ENCODE measurements at places on chromosomes 4 and X. TPM values are rescaled to one million over a fixed set of nuclear protein-coding genes. Genes with fewer than 3 reads are reported as not detected.
A peak's percentile ranks its signal among the peaks of the same experiment; 100 is the strongest.

GRCh38 chr4:43458293-43458692, 565.8 kb downstream of the GRXCR1 start:
- no peak for DNase-seq

The MEPE gene
- not detected for total RNA-seq

DNA sequence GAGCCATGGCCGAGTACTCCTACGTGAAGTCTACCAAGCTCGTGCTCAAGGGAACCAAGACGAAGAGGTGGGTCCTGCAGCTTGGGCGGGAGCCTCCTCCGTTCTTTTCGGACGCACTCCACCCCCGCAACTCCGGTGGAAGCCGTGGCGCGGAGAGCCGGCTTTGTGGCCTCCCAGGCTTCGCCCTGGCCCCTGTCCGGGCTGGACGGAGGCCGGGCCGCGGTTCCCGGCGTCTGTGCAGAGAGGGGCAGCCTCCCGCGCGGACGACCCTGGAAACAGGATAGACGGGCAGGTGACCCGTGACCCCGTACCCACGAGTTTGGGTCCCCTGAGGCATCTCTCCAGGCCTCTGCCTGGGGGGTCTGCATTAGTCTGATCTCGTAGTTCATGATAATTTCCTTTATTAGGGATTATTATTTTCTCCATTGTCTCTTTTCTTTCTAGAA, 356 bp downstream of the FRG1 start:
- DNase-seq = no peak

DNA sequence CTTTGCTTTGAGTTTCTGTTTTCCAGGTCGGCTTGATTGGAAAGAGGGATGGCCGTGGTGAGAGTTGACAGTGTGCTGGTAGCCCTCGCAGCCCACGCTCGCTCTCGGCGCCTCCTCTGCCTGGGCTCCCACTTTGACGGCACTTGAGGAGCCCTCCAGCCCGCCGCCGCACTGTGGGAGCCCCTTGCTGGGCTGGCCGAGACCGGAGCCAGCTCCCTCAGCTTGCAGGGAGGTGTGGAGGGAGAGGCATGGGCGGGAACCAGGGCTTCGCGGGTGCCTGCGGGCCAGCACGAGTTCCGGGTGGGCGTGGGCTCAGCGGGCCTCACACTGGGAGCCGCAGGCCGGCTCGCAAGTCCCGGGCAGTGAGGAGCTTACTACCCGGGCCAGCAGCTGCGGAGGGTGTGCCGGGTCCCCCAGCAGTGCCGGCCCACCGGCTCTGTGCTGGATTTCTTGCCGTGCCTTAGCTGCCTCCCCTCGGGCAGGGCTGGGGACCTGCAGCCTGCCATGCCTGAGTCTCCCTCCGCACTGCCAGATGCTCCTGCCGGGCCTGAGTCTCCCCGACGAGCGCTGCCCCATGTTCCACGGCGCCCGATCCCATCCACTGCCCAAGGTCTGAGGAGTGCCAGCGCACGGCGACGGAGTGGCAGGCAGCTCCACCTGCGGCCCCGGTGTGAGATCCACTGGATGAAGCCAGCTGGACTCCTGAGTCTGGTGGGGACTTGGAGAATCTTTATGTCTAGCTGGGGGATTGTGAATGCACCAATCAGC, 166.4 kb upstream of the FAT1 start:
- no peak for DNase-seq

The PCSK1N gene
- 9.9 TPM for total RNA-seq

DNA sequence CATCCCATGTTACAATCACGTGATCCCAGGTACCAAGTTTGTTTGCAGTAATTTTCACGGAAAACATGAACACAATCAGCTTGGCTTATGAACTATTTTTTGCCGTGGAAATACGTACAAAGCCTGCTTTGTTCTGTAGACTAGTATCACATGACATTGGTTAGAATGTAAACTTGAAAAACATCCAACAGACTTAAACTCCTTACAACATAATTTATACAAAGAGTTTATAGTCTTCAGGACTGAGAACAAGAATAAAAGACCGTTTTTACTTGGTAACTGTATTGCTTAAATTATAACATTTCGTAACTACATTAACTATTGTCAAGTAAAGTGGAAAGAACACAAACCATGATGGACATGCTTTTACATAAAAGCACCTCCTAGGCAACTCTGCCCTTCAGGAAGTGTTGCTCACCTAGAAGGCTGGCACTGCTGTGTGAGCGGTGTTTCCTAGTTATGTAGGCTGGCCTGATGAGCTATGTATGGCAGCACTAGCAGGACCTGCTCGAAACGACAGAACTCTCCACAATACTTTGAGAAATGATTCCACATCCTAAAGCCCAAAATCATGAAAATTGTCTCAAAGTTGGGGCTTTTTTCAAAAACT, 41.8 kb upstream of the WDR1 start:
- peak; percentile 49 for DNase-seq

DNA sequence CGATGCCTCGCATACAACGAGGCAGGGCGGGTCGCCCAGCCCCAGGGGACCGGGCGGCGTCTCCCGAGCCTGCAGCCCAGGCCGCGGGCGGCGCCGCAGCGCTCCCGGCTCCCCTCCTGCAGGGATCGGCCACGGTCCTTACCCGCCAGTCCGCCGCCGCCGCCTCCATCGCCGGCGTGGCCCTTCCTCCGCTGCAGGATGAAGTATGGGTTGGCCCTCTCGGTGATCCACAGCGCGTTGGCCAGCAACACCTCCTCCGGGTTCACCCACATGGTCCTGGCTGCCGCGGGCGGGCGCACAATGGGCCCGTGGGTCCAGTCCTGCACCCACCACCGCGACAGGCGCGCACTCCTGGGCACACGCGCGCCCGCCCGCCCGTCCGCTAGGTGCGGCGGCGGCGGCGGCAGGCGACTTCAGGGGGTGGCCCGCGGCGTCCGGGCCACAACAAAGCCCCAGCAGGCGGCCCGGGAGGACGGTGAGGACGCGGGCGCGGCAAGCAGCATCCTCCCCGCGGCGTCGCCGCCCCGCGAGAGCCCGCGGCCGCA, 339 bp downstream of the TBC1D9 start:
- DNase-seq = no peak

The MFAP3L gene
- total RNA-seq = 4.3 TPM

GRCh38 chr4:25308306-25308705, 4.3 kb upstream of the ZCCHC4 start:
- no peak for DNase-seq

DNA sequence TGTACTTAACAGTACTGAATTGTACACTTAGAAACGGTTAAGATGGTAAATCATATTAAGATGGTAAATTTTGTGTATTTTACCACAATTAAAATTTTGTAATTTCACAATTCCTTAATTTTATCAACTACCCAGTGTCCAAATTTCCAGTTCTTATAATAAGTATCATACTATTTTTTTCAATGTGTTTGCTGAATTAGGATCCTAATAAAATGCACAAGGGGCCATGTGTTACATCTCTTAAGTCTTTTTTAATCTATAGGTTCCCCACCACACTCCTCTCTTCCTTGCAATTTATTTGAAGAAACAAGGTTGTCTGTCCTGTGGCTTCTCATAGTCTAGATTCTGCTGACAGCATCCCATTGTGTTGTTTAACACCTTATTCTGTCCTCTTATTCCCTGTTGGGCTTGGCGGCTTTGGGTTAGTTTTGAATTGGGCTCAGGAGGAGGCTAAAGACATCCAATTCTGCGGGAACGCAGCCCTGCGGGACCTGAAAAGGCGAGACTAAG, 533 bp upstream of the SYAP1 start:
- no peak for DNase-seq

The STEEP1 gene
- 49.7 TPM for total RNA-seq

- DNase-seq = no peak
Measured at GRCh38 chrX:133980406-133980805, 5.0 kb downstream of the GPC3 start.

DNA sequence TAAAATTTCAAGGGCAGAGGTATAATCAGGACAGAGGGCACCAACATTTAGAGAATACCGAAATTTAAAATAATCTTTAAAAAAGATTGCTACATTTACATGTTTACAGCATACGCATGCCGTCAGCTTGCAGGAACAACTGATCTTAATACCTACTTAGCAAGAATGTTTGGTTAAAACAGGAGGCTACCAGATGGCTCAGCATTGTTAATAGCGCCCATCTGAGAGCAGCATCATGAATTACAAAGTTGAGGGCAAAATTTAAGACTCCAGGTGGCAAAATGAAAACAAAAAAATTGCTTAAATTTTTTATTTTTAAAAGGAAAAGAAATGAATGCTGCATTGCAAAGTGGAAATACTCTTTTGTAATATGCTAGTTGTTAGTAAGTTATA, 241.3 kb downstream of the C4orf33 start:
- DNase-seq = no peak

DNA sequence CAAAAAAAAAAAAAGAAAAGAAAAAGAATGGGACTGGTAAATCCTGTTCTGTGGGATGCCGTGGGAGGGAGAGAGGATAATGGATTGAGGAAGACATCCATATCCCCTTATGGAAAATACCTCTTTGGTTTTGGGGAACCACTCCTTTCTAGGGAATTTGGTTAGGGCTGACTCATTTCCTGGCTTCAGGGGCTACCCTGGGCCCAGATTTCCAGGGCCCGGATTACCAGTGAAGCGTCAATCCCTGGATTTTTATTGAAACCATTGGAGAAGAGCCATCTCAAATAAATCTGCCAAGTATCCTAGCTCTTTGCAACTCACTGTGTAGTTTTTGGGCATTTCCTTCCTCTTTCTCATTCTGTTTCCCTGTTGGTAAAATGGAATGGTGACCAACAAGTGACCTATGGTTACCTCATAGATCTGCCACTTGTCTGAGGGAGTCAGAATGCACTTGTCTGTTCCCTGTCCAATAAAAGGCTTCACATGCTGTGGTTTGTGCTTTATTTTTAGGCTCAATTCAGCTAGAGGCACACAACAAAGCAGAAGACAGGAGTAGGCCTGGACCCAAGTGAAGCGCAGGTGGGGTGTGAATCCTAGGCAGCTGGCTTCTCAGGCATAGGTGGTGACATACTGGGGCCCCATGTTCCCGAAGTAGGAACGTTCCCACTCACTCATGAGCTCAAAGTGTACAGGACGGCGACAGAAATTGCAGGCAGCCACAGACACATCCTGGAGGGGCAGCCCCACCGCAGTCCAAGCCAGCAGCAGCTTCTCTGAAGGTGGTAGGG, 8.6 kb downstream of the APEX2 start:
- DNase-seq = peak; percentile 6

The TEX13C gene
- 0.14 TPM for total RNA-seq

The CLTRN gene
- total RNA-seq = 0.12 TPM

DNA sequence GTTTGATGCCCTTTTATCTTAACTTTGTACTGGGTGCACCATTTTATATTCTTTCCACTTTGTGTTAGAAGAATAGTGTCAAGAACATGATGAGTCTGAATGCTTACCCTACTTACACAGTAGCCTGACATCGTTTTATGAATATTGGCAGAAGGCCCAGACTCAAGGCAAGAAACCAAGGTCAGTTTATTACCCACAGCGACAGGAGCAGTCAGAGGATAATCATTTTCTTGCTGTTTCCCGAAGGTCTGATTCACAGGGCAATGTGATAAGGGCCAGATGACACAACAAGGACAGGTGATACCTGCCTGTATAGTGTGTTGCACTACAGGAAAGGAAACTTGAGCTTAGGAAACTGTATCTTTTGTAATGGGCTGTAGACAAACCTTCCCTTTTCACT, 417.4 kb downstream of the SPOCK3 start:
- peak; percentile 52 for DNase-seq

GRCh38 chr4:13921805-13922204, 294.3 kb upstream of the BOD1L1 start:
- no peak for DNase-seq

- DNase-seq = no peak
Measured at GRCh38 chr4:7687006-7687405, 252.3 kb upstream of the PSAPL1 start.

DNA sequence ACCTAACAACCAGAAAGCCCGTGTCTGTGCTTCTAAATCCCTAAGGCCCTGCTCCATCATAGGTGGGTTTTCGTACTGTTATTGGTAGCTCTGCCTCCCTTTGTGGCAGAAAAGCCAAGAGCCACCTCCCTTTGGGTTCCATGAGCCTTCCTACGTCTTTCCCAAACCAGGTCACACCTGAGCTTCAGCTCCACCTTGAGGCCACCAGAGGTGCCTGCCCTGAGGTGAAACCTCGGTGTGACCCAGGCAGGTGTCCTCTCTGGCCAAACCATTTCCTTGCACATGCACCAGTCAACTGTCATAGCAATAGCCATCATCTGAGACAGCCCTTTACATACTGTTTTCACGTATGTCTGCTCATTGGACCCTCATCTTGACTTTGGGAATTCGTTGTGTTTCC, 188.0 kb upstream of the RBPJ start:
- DNase-seq = no peak

DNA sequence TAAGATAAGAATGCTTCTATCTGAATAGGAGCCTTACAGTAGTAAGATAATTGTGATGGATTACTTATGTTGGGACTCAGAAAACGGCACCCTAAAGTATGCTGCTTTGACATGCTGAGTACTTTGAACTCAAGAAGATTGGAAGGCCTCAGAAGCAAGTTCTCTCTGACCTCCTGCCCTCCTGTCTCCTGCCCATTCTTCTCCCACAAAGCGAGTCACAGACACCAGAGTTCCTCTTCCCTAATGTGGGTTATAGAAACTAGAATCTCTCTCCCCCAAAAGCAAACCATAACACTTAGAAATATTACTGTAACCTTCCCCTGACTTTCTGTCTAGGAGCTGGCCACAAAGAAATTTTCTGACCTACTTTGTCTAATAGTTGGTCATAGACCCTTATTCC, 76.5 kb downstream of the DDIT4L start:
- DNase-seq = no peak

The CT45A2 gene
- total RNA-seq = not detected

Measured in H4 (cell line).